ENCODE measurements at places on chromosomes 2 and 18.

DNA sequence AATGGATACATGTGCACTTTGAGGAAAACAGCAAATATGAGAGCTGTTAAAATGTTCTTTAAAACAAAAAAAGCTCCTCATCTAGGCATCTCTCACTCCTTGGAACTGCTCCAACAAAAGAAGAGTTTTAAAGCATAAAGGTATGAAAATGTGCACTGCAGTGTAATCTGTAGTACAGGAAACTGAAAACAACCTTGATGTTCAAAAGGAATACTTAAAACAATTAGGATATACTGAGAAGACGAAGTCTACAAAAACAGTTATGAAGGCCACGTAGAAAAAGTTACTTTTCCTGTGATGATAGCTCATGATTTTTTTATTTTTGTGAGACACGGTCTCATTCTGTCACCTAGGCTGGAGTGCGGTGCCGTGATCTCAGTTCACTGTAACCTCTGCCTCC lies 2.1 kb upstream of the GPR75 start:
- DNase-seq = no peak

- no peak for DNase-seq
Observed at GRCh38 chr2:72965770-72966450, 48.6 kb downstream of the EMX1 start.

DNA sequence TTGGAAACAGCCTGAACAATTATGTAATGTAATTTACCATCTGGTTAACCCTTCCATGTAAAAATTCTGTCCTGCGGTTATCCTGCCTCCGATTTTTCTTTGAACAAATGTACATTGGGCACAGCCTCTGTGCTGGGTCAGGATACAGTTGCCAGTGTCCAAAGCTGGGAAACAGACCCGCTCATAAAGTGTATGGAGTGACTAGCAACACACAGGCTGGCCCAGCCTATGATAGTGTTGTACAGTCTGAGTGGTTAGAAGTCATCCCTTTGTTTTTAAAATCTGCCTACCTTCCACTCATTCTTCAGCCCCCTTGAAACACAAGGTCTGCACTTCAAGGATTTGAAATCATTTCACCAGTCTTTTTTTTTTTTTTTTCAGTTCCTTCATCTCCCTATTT lies 50.1 kb downstream of the FEZ2 start:
- DNase-seq = no peak

DNA sequence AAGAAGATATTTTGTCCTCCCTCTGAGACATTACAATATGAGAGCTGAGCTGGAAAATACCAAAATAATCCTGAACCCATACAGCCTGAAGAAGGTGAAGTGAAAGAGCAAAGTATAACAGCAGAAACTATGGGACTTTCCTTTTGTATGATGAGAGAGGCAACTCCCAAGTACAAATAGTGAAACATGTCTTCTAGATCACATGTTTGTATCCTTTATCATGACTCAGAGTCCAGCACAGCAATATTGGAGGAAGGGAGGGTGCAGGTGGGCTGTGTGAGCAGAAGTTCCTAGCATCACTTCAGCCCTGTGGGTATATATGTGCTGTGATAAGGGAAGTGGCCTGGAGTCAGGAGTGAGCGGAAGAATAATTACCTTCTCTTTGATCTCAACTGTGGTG lies 265.6 kb upstream of the NRXN1 start:
- DNase-seq = no peak

GRCh38 chr2:224104668-224105386 lies 65.7 kb upstream of the SERPINE2 start:
- DNase-seq = no peak

- no peak for DNase-seq
Observed at GRCh38 chr2:105055613-105056012, 17.7 kb downstream of the MRPS9 start.

DNA sequence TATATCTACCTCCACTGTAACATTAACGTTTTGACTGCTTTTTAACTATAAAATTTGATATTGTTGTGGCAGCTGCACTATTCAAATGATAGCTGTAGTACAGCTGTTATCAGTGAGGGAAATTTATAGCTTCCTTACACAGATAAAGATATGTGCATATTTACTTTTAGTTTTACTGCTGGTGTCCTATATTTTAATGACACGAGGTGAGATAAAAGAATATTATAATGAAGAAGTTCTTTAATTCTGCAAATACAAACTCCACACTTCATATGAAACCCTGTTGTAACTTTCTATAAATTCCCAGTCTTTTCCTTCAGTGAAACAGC lies 427.8 kb upstream of the ZEB2 start:
- no peak for DNase-seq

DNA sequence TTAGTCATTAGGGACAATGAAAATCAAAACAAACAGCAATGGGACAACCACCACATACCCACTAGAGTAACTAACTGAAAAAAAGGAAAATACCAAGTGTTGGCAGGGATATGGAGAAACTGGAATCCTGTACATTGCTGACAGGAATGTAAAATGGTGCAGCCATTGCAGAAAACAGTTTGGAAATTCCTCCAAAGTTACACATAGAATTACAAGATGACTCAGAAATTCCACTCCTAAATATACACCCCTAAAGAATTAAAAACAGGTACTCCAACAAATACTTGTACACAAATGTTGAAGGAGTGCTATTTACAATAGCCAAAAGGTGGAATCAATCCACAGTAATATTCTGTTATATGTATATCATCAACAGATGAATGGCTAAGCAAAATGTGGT lies 110.9 kb downstream of the ROCK1 start:
- no peak for DNase-seq

GRCh38 chr2:36858551-36859365 lies 107.6 kb downstream of the STRN start:
- DNase-seq = no peak

DNA sequence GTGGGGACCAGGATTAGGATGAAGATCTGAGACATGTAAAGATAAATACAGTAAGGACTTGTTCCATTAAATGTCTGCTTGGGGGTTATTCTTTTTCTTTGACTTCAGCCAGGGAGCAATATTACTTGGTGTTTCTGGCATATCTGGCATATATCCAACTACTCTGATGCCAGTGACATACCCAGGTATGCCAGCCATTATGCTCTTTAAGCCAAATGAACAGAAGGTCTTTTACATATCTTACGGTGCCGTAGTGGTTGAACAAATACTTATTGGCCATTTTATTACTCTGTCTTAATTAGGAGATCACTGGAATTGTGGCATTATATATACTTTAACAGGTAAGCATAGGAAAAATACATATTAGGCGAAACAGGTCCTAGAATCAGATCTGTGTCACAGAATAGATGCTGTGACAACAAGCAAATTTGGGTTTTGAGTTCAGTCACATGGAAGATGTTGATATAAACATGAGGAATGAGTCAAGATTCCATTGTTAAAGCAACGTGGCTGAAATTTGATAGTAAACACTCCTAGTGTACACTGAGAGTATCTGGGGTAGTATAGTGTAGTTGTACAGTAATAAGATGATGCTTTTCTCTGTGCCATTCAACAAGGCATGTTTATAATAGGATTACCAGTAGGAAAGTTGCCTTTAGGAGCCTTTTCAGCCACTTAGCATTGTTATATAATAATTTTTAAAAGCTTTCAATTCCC lies 62.6 kb downstream of the KCTD18 start:
- DNase-seq = no peak

DNA sequence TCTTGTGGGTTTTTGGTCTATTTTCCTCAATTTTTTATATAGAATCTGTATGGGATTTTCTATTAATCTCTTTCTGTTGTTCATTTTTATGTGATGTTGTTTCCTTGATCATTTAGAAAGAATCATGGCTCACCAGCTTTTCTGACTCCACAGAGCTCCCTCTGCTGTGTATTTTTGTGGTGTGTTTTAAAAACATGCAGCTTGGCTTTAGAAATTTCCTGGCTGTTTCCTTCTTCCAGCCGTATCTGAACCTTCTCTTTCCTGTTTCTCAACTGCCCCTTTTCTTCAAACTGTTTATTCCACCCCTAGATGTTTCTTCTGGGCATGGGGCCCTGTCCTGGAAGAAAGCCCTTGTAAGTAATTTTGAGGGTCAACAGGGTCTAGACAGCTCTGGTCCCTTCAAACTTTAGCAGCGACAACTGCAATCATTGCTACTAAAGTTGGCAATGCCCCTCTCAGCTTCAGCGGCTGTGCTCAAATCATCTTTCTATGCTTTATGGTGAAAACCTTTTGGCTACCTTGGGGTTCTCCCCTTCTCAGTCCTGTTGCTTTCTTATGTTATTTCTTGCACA lies 17.6 kb upstream of the COPS8 start:
- no peak for DNase-seq

GRCh38 chr2:45458909-45459563 lies 152.0 kb downstream of the SRBD1 start:
- DNase-seq = peak; percentile 63

- no peak for DNase-seq
Observed at GRCh38 chr2:232979871-232980461, 33.1 kb downstream of the NGEF start.

GRCh38 chr2:69950241-69950640 lies 11.2 kb downstream of the ASPRV1 start:
- DNase-seq = no peak

- DNase-seq = no peak
Observed at GRCh38 chr18:11110509-11110908, 38.9 kb downstream of the PIEZO2 start.

GRCh38 chr2:164535280-164536025 lies 85.8 kb downstream of the GRB14 start:
- DNase-seq = no peak

GRCh38 chr2:108417254-108417653 lies 31.8 kb upstream of the GCC2 start:
- DNase-seq = no peak

- DNase-seq = no peak
Observed at GRCh38 chr2:234401426-234401825, 95.5 kb downstream of the ARL4C start.

DNA sequence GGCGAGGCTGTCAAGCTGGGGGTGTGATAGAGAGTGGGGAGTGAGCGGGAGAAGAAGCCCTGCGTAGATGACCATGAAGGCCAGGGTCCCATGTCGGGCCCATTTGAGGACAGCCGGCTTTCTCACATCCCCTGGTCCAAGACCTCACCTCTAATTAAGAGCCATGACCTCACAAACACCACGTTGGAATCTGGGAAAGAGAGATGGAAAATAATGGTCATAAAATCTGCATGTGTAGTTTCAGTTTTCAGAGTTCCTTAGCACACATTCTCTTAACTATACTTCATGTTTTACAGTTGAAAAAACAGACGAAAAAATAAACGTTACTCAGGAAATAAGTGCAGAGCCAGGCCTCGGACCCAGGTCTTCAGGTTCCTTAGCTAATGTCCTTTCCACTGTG lies 244.8 kb upstream of the SIX2 start:
- no peak for DNase-seq

DNA sequence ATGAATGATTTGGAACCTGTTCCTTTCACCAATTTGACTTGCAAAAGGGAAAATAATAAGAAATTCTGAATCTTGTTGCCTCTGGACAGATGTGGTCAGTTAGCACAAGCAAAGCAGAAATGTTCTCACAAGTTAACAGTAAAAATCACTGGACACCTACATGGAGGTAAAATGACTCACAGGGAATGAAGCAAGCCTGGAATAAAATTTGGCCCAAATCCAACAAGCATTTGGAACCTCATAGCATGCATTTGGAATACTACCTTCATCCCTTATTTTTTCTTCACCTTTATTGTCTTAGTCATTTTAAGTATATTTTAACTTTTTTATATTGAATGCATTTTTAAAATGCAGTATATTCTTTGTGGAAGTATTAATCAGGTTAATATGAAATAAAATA lies 602.9 kb downstream of the ARHGAP15 start:
- DNase-seq = no peak

- DNase-seq = no peak
Observed at GRCh38 chr2:11357428-11357972, 13.1 kb upstream of the ROCK2 start.

DNA sequence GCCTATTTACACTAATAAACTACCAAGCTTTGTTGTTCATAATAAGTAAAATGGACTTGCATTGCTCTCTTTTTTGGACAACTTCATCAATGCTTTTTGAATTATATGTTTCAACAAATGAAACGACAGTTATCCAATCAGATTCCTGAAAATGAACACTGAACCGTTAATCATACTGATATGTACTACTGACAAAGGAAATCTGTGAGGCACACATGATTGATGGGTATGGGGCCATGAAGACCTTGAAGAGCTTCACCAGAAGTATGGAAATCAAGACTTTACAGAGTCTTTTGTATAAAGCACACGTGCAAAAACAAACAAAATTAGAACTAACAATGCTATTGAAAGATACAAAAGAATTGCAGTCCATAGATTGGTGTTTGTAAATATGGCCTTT lies 51.2 kb downstream of the HNMT start:
- no peak for DNase-seq

GRCh38 chr2:134431838-134432434 lies 178.1 kb downstream of the MGAT5 start:
- no peak for DNase-seq

DNA sequence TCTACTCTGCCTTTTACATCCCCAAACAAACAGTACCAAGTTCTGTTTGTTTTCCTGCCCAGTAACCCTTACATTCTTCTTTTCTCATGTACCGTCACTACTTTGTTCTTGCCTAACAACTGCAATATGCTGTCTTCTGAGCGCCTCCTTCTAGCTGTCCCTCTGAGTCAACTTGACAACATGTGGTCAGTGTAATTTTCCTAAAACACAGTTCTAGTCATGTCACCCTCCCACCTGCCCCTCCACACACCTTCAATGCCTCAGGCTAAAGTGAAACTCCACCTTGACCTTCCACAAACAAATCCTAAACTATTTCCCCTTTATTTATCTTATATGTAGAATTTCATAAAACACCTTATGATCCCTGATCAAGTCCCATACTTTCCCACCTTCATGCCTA lies 124.6 kb upstream of the CD302 start:
- DNase-seq = no peak

- DNase-seq = peak; percentile 83
Observed at GRCh38 chr2:101149241-101150192, 1.7 kb downstream of the TBC1D8 start.

GRCh38 chr2:177296040-177296439 lies 31.5 kb upstream of the NFE2L2 start:
- peak; percentile 44 for DNase-seq

DNA sequence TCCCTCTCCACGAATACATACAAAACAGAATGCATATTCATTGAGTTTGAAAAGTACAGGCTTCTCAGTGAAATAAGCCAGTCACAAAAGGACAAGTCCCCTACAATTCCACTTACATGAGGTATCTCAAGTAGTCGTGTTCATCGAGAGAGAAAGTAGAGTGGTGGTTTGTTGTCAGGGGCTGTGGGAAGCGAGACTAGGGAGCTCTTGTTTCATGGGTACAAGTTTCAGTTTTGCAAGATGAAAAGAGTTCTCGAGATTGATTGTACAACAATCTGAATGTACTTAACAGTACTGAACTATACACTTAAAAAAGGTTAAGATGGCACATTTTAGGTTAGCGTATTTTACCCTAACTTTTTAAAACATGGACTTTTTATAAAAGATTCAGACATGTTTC lies 71.5 kb upstream of the TTC39C start:
- no peak for DNase-seq

GRCh38 chr2:217351378-217351777 lies 491.5 kb upstream of the TNP1 start:
- no peak for DNase-seq

Measured in KBM-7 (cell line).